ENCODE measurements at places on chromosomes 11 and 22.
A peak's percentile ranks its signal among the peaks of the same experiment; 100 is the strongest.

- no peak for DNase-seq
Measured at GRCh38 chr11:94838027-94838731, 70.0 kb downstream of the AMOTL1 start.

GRCh38 chr22:48018346-48018745 is 1255.9 kb downstream of the TBC1D22A start:
- no peak for DNase-seq

GRCh38 chr11:102552447-102553194 is 22.1 kb upstream of the MMP7 start:
- DNase-seq = no peak

DNA sequence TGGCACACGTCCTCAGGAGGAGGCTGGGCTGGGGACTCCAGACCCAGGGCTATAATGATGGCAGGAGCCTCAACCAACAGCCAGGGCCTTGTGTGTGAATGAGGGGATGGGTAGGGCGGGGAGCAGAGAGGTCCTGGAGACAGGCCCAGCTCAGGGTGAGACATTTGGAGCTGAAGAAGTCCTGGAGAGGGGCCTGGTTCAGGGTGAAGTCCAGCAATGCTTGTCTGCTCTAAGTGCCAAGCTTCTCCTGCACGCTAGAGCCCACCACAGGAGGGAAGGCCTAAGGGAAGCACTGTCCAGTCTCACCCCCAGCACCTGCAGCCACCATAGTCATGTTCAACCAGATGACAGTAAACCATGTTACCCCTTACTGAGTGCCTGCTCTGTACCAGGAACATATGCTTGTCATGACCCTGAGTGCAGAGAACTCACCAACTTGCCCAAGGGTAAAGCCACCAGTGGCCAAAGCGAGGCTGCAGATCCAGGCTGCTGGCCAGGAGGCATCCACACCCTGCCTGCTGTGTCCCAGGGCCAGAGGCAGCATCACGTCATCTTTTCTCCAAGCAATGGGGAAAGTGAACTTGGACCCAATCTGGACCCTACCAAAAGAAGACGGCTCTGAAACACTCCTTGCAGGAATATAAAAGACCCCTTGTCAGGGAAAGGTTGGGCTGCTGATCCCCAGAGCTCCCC is 24.0 kb downstream of the LMO1 start:
- DNase-seq = no peak

GRCh38 chr11:129314371-129314770 is 61.3 kb upstream of the BARX2 start:
- DNase-seq = no peak

GRCh38 chr11:128544471-128545051 is 42.8 kb downstream of the ETS1 start:
- DNase-seq = peak; percentile 31

- no peak for DNase-seq
Measured at GRCh38 chr11:122331079-122331478, 215.1 kb upstream of the BLID start.

- DNase-seq = no peak
Measured at GRCh38 chr11:104328512-104328907, 164.6 kb upstream of the PDGFD start.

GRCh38 chr11:119229741-119230140 is 23.6 kb downstream of the CBL start:
- no peak for DNase-seq

- no peak for DNase-seq
Measured at GRCh38 chr11:134727204-134727603, 315.2 kb upstream of the B3GAT1 start.

DNA sequence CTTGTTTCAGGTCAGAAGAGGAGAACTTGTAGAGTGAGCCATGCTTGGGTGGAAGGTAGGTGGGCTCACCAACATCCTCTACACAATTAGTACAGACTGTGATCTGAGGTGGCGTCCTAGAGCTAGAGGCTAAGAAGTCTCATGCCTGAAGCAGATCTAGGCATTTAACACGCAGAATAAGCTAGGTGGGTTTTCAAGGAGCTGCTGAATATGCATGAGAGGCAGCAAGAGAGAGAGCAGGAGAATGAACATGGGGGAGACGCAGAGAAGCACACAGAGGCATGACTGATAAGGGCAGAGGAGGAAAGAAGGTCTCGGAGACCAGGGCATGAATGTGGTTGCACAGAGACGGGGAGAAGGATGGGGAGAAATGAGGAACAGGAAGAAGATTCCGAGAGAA is 36.8 kb upstream of the JAM3 start:
- DNase-seq = no peak

GRCh38 chr22:37459206-37459605 is 27.0 kb downstream of the MFNG start:
- no peak for DNase-seq

DNA sequence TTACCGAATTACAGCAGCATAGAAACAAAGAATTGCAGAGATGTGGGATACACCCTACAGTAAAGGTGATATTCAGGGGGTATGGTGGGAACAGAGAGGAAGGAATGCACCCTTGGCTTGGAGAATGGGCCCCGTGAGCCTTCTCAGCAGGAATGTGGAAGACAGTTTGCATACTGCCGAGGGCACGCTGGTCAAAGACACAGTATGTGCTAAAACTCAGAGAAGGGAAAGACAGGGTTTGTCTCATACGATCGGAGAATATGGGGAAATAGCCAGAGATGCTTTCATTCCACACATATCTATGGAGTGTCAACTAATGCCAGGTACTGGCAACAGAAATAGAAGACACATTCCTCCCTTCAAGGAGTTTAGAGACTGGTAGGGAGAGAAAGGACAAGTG is 36.9 kb downstream of the UBASH3B start:
- no peak for DNase-seq

DNA sequence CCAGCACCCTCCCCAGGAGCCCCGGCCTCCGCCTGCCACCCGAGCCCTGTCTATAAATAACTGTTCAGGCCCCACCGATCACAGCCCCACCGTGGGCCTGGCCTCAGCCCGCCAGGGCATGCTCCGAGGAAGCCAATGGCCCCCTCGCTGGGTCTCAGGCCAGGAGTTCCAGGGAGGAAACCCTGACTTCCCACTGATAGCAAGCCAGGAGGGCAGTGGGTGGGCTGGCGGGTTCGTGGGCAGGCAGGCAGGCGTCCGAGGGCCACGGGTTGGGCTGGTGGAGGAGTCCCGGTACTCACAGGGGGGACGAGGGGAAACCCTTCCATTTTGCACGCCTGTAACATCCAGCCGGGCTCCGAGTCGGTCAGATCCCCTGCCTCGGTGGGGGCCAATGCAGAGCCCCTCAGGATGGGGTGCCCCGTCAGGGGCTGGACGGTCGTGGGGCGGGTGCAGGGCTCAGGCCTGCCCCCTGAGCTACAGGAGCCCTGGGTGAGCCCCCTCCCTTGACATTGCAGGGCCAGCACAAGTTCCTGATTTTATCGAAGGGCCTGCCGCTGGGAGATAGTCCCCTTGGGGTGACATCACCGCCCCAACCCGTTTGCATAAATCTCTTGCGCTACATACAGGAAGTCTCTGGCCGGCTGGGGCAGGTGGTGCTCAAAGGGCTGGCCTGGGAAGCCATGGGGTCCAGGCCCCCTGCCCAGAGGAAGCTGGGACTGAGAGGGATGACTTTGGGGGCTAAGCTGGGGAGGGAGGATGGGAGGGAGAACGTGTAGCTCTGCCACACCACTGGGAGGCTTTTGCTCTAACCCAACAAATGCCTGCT is at the start of gene SPI1:
SPI1 (minus strand) TSS at position 538 of the 826 bp plus-strand sequence; CDS start at position 344, 194 bp downstream.
- peak; percentile 10 for DNase-seq

GRCh38 chr22:20977019-20977418 is 5.1 kb upstream of the LZTR1 start:
- no peak for DNase-seq

DNA sequence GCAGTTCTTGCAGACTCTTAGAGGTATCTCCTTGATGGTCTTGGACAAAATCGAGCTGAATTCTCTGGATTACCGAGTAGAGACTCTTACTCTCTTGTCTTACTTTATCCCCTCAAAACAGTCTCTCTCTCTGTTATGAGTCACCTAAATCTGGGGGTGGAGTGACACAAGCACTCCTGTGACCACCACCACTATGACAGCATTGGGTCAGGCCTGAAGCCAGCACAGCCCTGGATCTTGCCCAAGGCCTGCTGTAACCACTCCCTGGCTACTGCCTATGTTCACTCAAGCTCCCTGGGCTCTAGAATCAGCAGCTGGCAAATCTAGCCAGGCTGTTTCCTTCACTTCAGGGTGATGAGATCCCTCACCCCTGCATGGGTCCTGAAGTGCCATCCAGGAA is 662.5 kb downstream of the LUZP2 start:
- DNase-seq = no peak

GRCh38 chr22:42962295-42963230 is 52.4 kb downstream of the PACSIN2 start:
- DNase-seq = no peak

- peak; percentile 80 for DNase-seq
Measured at GRCh38 chr11:62593434-62594044, 2.2 kb upstream of the TUT1 start.

DNA sequence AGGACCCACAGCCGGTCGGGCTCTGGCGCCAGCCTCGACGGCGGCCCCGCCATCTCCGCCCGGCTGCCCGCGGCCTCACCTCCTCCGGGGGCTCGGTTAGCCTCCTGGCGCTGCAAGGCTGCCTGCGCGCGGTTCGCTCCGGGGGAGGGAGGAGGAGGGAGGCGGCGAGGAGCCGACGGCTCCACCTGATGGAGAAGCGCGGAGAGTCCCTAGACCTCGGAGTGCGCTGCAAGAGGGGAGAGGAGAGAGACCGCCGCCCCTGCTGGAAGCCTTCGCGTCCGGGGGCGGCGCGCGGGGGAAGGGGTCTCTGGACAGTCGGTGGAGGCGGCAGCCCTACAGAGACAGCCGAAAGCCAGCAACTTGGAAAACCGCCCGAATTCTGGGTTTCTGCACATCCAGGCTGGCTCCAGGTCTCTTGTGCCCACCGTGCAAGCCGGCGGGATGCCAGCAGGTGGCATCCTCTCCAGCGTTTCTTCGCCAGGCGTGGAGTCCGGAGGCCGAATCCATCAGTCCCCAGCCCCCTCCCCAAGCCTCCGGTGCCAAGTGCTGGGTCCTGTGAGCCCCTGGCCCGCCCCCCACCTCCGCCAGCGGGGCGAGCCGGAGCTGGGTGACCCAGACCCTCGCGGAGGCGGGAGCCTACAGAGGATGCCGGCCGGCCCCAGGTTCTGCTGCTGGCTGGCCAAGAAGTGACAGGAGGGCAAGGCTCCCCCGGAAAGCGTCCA is 2.9 kb upstream of the KIRREL3 start:
- no peak for DNase-seq

DNA sequence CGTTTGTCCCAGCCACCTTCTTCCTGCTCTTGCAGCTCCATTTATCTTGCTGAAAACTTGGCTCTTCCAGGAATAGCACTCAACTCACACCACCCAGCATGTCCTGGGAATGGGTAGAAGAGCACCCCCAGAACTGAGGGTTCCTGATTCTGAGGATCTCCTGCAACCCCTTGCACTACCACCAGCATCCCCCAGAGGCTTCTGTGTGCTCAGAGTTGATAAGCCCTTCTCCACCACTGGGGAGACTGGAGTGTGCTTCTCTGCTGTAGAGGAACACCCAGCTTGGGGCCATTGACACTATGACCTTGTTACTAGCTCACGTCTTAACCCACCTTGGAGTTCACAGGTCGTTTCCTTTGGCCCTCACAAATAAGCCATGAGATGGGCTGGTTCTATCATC is 121.0 kb downstream of the GRIK4 start:
- no peak for DNase-seq

DNA sequence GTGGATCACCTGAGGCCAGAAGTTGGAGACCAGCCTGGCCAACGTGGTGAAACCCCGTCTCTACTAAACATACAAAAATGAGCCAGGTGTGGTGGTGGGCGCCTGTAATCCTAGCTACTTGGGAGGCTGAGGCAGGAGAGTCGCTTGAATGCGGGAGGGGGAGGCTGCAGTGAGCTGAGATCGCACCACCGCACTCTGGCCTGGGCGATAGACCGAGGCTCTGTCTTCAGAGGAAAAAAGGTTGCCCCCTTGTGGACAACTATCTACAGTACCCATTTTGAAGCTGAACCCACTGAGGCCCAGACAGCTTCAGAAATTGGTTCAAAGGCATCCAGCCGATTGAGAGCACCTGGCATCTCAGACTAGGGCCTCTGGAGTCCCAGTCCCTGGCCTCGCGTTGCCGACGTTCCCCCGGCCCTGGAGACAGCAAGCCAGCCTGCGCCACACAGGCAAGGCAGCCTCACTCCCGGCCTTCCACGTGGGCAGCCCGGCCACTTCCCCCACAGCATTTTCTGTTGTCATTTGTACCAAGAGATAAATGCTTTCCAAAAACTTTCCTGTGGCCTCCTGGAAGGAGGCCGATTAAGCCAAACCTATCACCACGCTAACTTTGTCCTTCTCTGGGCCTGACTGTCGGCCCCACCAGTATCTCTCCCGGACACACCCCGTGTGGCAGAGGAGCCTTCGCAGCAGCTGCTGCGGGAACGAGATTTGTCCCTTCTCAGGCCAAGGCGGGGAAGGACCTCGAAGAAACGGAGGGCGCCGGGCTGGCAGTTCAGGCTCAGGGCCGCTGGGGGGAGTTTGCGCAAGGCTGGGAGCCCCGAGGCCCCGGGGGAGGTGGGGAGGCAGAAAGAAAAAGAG is 82.8 kb downstream of the FLI1 start:
- peak; percentile 61 for DNase-seq

- peak; percentile 6 for DNase-seq
Measured at GRCh38 chr11:2380807-2381350, 3.8 kb downstream of the CD81 start.

DNA sequence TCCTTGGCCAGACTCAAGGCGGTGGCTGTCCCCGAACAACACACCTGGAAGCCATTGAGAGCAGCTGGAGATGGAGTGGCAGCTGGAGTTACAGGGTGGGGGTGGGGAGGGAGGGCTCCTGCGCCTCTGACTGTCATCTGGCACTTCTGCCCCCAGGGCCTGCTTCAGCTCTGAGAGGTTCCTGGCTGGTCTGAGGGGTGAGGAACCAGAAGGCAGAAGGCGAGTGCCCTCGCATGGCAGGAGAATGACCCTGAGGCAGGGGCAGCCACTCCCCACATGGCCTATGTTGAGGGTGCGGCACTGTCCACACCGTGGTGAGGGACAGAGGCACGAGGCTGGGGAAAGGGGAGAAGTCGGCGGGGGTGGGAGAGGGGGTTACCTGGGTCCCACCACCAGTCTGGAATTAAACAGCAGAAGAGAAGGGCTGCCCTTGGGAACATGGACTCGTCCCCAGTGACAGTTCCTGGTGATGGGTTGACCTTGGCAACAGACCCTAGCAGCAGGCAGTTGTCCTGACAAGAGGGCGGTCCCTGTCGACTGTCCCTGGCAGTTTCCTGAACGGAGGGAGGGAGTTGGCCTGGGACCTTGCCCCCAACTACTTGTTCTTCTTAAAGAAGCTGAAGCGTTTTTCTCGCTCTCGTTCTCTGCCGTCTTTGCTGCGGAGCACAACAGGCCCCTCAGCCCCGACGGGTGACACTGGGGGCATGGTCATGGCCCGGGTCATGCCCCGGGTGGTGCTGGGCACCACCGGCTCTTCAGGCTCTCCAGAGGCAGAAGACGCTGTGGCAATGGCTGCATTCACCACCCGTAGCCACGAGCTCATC is 7.8 kb upstream of the RBM4B start:
- DNase-seq = no peak

DNA sequence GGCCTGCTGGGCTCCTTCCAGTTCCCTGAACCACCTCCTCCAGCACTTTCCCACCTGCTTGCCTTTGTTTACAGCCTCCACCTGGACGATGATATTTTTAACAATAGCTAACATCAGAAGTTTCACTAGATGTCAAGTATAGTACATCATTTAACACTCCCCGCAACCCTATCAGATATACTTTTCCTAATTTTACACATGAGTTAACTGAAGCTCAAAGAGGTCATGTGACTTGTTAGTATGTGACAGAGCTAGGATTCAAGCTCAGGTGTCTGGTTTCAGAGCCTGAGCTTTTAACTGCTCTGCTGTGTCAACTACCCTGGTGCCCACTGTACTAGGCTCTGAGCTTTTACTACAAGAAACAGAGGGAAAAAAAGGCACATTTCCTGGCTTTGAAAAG is 14.3 kb upstream of the HPX start:
- no peak for DNase-seq

All from CD4-positive, alpha-beta T cell treated with Interleukin-15 for 4 hours (primary cell).